ENCODE measurements at places on chromosomes 1 and 21.

DNA sequence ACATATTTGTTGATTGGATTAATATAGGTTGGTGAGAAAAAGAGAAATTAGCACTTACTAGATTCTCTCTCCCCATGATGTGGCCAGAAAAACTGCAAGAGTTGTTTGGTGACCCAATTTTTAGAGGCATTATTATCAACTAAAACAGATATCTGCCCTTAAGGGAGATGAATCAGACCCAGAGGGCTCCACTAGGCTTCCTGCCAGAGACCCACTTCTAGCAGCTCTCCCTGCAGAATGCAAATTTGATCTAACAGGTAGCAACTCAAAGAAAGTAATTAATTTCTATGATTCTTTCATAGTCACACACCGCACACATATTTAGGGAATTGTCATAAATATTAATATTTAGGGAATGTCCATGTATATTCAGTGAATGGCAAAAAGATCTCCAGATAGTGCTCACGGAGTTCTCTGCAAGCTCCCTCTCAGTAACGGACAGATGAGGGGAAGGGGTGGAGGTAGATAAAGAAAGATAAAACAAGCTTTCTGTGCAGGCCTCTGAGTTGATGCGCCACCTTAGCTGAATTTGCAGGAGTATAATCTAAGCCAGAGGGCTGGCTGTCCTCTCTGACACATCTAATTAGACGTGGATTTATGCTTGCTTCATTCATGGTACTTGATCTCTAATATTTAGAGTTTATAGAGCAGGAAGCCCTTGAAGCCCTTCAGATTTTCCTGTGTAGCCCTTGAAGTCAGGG lies 84.1 kb upstream of the CCDC190 start:
- DNase-seq = no peak

- DNase-seq = no peak
These were observed 948 bp downstream of the TXLNA start for GRCh38 chr1:32180186-32181060.

- DNase-seq = no peak
These were observed 55.3 kb downstream of the C8B start for GRCh38 chr1:56910441-56910985.

GRCh38 chr1:143643148-143643885 lies 328.5 kb downstream of the FAM72C start:
- no peak for DNase-seq

DNA sequence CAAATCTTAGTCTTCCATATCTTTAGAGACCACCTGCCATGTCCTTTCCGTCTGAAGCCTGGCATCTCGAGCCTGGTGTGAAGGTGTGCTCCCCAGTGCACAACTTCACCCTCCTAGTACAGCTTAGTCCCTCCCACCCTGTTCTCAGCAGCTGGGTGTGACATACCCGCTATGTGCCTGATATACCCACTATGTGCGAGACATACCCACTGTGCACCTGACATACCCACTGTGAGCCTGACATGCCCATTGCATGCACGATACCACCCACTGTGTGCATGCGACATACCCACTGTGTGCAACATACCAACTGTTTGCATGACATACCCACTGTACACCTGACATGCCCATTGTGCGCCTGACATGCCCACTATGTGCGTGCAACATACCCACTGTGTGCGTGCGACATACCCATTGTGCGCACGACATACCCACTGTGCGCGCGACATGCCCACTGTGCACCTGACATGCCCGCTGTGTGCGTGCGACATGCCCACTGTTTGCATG lies 3.0 kb upstream of the RRP1 start:
- DNase-seq = no peak

DNA sequence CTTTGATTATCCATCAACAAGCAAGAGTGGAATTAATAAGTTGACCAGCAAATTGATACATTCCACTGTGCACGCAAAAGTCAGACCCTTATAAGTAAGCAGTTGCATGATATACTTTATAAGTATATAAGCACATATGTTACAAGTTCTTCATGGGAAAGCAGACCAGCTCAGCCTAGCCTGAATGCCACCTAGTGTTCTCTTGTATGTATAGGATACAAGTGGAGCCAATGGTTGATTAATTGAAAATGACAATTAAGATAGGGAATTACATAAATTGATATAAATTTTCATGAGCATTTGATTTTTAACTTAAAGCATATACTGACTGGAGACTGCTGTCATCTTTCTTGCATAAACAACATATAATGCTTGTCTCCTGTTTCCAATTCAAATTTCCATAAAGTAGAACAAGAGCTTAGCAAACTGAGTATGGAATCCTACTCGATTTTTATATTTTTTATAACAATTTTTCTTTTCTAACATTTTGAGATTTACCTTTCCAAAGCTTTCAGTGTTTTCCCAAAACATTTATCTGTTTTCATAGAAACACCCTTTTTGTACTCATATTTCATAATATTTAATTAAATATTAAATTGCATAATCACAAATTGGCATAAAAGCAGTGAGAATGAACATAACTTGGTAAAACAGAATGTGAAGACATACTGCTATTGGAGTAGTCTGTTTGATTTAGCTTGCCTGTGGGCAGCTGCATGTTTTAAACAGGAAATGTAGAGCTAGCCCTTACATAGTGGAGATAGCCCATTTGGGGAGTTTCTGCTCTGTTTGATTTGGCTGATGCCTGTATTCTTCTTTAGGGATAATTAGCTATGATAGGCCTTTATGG lies 62.8 kb downstream of the MAGI3 start:
- no peak for DNase-seq

GRCh38 chr21:25862596-25862995 lies 127.8 kb downstream of the GABPA start:
- no peak for DNase-seq

DNA sequence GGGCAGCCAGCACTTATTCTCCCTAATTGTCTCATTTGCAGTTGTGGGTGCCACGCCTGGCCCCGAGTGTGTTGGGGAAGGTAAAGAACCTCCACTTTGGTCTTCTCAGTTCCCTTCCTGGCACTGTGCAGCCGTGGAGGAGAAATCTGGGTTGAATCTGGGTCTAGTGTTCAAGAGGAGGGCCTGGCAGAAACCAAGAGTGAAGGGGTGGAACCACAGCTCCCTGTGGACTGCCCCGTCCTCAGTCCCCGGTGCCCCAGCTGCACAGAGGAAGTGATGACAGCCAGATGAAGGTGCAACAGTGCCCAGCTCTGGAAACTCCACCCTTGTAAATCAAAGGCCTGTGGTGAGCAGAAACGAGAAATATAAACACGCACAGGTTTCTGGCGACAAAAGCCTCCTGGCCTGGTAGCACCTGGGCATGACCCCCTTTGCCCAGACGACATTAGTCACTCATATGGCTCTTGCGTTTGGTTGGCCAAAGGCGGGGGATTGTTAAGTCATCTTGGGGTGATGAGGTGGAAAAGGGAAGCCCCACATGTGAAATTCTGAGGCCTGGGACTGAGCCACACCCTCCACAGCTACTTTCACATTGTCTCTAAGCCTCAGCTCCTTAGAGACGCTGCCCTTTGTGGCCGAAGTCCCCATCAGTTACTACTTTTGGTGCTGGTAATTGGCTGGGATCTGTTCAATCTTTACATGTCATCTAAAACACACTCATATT lies 4.2 kb upstream of the ECE1 start:
- DNase-seq = no peak

DNA sequence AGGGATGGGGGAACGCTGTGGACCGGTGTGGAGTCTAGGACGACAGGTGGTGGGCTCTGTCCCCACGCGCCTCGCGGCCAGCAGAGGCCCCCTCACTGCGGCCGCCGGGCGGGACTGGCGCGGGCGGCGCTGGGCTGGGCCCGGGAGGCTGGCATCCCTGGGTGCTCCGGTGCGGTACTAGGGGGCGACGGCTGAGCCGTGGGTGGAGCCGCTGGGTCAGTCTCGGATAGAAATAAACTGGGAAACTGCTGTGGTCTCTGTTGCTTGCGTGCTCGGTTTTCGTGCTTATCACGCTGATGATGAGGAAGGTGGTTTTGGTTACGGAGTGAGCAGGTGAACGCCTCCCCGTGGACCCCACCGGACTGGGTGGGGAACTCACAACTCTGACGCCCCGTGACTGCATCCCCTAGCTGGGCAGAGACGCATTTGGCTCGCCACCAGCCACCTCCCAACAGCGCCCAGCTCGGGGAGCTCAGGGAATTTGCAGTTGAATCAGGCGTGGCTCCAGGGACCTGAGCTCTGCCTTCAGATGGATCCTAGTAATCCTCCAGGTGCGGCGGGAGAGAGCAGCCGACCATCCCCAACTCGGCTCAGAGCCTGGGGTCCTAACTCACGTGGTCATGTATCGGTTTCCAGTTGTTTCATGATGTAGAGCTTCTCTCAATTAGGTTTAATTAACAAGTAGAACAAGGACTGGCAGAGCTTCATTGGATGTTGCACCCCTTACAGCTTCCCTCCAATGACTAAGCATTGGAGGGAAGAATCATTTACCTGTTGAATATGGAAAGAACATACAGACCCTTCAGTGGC lies 32.1 kb downstream of the HSD17B7 start:
- no peak for DNase-seq

- no peak for DNase-seq
These were observed 496.6 kb downstream of the DPYD start for GRCh38 chr1:97424209-97424608.

DNA sequence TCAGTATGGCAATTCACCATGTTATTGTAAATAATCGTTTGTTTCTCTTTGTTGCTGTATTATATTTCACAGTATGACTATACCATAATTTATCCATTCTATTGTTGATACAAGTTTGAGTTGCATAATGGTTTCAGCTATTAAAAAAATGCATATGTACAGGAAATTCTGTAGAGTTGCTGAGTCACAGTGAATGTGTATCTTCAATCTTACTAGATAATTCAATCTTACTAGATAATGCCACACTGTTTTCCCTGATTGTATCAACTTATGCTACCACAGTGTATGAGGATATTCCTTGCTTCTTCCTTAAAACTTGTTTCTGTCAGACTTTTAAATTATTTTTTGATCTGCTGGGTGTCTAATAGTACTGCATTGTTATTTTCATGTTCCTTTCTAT lies 3.5 kb upstream of the COA6 start:
- DNase-seq = no peak

GRCh38 chr1:114468710-114469468 lies 42.1 kb downstream of the TRIM33 start:
- no peak for DNase-seq

GRCh38 chr1:84398175-84399155 lies at the start of gene DNASE2B:
DNASE2B (plus strand) TSS chr1:84398484; CDS start chr1:84398565, 81 bp downstream.
- DNase-seq = no peak

DNA sequence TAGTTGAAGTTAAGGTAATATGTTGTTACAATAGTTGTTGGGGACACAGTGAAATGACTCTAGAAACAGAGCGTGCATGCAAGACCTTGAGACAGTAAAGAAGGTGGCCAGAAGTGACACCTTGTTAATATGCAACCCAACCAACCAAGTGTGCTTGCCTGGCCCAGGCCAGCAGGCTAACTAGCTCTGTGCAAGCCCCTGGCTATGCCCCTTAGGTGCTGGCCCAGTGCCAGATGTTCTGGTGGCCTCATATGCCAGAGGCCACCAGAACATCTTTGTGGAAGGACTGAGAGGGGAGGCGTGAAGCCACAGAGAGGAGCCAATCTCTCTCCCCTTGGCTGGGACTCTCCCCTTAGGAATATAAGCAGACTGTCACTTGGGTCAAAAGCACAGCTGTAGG lies 111.2 kb upstream of the JUN start:
- no peak for DNase-seq

GRCh38 chr1:240515505-240515904 lies 96.5 kb downstream of the GREM2 start:
- DNase-seq = no peak

DNA sequence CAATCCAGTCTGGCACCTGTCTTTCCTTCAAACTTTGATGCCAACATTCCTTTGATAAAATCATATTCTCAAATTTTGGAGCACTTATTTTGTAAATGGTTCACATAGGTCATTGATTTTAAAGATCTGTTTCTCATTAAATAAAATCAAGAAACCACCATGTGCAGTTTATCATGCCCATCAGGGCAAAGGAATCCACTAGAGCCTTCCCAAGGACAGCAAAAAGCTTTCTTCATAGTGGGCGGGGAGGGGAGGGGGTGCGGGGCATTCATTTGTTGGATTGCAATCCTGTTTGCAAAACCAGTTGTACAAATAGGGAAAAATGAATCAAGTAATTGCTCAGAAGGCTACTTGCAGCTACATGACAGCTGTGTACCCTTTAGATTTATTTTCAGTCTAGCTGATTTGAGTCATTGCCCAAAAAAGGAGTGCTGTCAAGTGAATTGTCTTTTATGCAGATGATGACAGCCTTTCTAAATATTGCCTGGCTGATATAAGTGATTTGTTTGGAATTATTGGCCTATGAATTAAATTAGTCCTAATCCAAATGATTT lies 23.0 kb downstream of the LRRC8B start:
- no peak for DNase-seq

DNA sequence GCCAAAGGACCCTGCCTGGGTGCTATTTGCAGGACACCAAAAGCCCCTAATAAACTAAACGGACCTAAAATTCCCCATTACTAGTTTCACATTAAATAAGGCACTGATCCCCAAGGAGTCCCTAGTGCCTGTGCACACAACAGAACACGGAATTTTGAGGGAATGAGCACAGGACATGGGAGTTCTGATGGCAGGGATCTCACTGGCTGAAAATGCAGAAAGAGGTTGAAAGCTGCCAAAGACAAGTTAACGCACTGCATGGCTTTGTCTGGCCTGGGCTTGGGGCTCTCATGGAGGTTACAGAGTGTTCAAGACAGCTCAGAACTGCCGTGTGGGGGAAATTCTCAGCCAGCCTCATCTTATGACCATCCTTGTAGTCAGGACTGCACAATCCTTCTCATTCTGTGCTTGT lies 15.6 kb upstream of the ATP1B1 start:
- DNase-seq = no peak

Data from vagina (tissue), 2 donors.